Vagina (tissue), 2 donors: ENCODE measurements at places on chromosomes 2 and 18.

DNA sequence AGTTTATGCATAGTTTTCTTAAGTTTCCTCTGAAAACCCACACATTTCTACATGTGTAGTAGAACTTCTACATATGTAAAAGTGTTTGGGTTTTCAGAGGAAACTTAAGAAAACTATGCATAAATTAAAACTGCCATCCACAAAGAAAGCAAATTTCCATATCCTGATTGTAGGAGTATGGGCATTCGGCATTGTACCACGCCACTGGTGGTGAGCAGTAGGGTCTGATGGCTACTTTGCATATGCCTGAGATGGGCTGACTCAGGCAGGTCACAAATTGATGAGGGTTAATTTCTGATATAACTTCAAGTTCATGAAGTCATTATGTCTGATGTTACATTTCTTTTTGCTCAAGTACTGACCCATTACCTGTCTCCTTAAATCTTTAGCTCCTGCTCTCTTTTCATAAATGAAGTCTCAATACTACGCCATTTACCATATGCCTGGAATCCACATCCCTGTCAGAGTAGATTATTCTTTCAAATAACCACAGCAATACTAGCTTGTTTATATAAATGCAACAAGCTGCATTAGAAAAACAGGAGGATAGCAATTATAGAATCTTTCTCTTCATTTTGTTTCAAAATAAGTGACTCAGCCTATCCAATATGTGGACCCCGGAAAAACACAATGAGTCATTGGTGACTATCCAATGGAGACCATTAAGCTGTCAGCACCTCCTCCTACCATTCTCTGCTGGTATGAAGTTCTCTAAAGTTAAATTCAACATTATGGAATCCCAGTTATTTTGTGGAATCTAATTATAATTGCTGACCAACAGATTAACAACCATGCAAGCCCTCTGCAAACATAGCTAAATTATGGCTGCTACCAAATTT, 355.2 kb upstream of the UBE2E3 start:
- DNase-seq = no peak

- DNase-seq = no peak
Observed at GRCh38 chr2:218400167-218400929, 680 bp downstream of the CTDSP1 start.

DNA sequence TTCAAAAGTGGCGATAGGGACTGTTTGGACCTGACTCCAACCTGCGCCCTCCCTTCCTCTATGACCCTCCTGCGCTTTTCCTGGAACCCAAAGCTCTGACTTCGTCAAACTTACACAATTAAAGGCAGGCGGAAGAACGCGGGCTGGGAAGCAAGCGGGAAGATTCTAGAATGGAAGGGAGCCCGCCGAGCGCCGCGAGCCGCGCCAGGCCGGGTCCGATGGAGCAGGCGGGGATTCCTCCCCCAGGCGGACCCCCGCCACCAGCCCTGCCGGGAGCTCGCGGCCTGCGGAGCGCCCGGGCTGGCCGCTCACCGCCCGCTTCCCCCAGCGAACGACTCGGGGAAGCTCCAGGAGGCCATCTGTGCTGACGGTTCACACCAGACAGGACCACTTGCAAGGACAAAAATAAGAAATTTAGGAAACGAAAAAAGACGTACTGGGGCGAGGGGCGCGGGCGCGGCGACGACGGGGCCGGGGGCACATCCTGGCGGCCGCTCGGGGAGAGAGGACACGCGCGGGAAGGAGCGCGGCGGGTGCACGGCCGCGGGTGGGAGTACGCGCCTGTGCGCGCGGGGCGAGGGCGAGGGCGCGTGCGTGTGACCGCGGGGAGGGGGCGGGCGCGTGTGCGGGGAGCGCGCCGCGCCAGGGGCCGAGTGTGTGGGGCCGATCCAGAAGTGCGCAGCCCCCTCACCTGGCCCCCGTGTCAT, 1.1 kb upstream of the SALL3 start:
- DNase-seq = peak; percentile 84

- no peak for DNase-seq
Observed at GRCh38 chr2:109726379-109727270, 67.5 kb upstream of the RGPD5 start.

GRCh38 chr18:43486462-43486861, 209.2 kb upstream of the SYT4 start:
- DNase-seq = no peak

DNA sequence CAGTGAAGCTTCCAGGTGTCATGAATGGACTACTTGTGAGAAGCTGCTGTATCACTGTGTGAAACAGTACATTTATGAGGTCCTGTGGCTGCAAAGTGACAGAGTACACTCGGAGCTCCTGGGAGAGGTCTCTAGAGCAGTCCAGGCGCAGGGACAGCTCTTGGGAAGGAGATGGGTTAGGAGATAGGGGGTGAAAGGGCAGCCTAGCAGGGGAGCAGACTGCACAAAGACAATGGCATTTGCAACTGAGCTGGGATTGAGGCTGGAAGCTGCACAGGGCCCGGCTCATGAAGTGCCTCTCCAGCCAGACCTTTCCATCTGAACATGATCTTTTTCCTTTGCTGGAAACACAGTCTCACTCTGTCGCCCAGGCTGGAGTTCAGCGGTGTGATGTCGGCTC, 83.6 kb downstream of the RHOB start:
- DNase-seq = no peak

- DNase-seq = no peak
Observed at GRCh38 chr2:136305517-136306192, 187.7 kb upstream of the CXCR4 start.

- DNase-seq = no peak
Observed at GRCh38 chr2:152223977-152224376, 48.4 kb upstream of the STAM2 start.

DNA sequence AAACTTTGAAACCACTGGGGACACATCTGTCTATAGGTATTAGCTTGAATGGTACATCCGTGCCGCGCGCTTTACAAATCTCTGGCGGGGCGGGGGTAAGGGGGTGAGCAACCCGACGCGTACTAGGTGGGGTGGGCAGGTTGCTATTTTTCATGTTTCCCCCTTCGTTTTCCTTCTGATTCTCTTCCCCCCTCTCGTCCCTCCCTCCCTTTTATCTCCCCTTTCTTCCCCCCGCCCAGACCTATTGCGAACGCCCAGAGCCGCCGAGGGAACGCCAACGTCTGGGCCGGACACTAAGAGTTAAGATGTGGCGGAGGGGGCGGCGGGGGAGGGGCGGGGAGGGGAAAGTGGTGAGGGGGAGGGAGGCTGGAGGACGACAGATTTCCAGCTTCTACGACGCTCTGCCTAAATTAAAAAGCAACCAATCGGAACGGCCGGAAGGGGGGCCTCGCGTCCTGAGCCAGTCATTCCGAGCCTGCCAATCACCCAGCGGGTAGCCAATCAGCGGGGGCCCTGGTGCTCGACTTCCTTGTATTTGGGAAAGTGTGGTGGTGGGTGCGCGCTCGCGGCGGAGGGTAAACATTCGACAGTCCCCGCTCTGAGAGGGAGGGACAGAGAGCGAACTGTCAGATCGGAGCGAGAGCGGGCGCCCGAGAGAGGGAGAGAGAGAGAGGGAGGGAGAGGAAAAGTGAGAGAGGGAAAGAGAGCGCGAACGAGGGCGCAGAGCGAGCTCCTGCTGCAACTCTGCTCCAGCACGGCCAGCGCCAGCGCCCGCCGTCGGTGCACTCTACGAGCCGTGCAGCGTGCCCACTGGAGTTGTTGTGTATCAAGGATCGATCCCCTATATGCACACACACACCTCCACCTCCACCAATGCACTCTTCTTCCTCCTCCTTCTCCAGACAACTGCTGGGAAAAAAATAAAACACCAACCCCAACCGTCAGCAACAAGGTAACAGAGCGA, at the start of gene POU3F3:
Gene POU3F3, plus strand, starts transcription at position 582 of the 964 bp plus-strand sequence. CDS start 1,396 bp downstream, outside the sequence.
- no peak for DNase-seq

DNA sequence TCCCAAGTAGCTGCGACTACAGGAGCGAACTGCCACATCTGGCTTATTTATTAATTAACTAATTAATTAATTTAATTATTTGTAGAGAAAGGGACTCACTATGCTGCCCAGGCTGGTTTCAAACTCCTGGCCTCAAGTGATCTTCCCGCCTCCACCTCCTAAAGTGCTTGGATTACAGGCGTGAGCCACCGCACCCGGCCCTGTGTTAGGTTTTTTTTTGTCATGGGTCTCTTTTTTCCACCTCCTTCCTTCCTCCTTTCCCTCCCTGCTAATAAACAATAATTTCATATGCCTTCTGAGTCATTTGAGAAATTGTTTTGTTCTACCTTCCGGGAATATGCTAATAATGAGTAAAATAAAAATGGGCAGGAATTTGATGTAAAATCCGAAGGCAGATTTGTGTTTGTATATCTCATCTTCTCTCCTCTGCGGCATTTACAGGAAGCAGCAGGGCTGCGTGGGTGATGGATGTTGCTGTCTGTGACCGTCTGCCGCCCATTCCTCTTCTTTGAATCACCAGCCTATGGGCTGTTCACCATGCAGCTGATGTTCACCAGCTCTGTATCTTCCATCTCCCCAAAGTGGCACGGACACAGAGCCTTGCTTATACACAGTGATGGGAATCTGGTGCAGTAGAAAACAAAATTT, 89.9 kb downstream of the ACSL3 start:
- no peak for DNase-seq
